KG1 (cell line): ENCODE measurements at places on chromosomes 3 and 15.

- no peak for DNase-seq
Measured at GRCh38 chr3:153680526-153680925, 440.7 kb upstream of the ARHGEF26 start.

DNA sequence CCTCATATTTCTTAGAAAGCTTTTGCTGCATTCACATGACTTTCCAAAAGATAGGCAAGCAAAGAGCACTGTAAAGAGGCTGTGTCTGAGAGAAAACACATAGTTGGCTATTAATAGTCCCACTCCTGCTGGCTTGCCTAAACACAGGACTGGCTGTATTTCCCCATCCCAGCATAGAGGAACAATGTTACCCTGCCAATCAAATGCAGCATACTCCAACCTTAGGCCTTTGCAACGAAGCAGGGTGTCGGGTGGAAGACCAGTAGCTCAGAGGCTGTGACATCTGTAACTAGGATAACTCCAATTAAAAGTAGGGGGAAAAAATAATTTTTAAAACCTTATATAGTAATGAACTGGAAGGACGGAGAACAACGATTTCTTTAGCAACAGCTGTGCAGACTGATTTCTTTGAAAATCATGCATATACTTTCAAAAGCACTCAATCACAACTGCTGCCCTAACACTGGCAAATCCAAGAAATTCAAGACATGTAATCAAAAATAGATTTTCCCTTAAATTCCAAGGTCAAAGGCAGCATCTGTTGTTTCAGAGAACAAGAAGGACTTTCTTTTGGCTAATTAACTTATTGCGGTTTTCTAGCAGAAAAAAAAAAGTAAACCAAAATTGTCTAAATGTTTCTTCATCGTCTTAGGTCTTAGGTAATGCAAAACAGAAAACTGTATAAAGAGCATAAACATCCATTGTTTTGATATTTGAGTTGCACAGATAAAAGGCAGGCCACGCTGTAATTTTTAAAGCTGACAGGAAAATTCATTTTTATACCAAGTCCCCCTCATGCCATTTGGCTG, 139.3 kb downstream of the TNIK start:
- DNase-seq, result no peak

DNA sequence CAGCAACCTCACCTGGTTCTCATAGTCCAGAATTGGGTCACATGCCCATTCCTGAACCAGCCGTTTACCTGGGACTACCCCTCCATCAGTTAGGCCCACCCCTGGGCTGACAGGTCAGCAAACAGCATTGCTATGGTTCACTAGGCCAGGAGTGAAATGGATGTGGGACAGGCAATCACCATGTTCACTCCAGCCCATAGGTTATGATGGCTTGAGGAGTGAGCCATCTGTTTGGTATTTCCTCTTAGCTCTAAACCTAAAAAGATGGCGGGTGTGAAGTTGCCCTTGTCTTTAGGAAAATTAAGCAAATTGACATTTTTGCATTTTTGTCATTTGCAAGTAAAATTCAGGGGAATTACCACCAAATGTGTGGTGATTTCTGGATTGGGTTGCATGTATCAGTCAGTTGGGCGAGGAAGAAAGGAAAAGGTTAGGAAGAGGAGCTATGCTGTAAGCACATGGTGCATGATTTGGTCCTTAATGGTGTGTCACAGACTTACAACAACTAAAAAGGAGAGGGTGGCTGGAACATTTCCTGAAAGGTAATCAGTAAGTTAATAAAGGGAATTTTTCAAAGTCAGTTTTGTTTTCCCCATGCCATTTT, 17.2 kb downstream of the NXPE3 start:
- DNase-seq, result no peak

DNA sequence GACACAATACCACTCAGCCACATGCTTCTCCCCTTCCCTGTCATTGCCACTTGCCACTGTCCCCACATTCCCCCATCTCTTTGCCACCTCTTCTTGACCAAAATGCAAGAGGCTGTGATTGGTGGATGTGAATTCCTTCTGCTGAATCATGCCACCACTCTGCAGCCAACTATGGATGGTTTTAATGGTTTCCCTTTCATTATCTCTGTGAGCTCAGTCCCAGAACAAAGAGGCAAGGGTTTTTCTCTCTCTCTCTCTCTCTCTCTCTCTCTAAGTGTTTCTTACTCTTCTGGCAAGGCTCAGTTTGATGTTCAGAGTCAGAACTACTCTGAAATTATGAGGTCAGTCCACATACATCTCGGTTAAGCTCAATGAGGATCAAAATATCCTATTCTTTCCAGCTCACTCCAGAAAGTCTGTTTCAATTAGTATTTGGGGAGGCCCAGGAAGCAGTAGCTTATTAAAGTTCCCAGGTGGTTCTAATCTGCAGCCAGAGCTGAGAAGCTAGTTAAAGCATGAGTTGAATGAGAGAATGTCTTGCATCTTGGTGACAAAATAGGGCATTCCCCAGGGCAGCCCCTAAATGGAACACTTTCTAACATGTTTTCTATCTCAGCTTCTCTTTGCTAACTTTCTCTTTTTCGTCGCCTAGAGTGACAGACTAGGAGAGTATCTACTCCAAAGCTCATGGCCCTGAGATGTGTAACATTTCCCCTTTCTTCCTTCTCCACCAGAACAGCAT, 8.5 kb upstream of the ILDR1 start:
- DNase-seq, result no peak

DNA sequence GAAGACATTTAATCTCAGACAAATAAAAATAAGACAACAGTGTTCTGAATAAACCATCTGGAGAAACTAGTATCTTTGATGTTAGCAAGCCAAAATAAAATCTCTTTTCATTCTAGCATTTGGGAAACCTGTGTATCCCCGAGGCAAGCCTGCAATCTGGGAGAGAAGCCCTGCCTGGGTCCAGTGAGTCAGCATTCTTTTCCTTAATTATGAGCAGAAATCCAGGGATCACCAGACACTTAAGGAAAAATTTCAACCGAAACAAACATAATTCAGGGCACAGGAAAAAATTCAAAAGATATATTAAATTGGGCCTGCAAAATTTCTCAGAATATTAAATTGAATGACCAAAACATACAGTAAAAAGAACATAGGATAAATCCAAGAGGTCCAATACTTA, 4.2 kb downstream of the NCBP2 start:
- no peak for DNase-seq

GRCh38 chr3:129424185-129424841, 4.1 kb downstream of the EFCAB12 start:
- DNase-seq, result no peak

- no peak for DNase-seq
Measured at GRCh38 chr15:92158426-92158825, 235.3 kb upstream of the ST8SIA2 start.

GRCh38 chr15:90902040-90902839, 862 bp upstream of the MAN2A2 start:
- peak; percentile 71 for DNase-seq

DNA sequence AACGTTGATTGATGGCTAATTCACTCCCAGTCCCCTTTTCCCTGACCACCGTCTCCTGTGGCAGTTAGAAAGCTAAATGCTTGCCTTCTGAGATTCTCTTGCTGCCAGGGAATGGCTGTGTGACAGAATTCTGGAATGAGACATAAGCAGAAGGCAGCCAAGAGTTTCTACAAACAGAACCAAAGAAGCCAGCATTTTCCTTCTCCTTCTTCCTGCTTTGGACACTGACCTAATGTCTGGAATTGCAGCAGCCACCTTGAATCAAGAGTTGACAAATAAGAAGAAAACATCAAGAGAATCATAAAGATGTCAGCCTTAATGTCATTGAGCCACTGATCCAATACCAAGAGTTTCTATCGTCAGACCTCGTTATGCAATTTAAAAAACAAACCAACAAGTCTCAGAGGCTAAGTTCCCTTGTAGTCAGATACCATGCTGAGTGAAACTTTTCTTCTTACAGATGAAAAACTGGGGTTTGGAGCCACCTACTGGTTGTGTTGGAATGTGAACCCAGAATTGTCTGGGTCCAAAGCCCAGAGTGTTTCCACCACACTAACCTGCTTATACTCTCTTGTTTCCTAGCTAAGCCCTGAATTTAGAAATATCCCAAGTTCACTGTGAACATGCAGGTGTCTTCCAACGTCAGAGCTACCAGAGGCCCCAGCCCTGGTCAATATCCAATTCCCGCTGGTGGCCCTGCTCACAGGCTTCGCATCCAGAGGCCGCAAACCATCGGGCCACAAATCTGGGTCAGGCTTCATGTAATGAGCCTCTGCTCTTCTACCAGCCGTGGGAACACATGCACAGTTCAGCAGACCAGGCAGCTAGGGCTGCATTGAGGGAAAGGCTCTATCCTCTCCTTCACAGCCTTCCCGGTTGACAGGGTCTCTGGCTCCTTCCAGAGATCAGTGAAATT, 42.5 kb downstream of the MCF2L2 start:
- DNase-seq, result peak; percentile 40

GRCh38 chr3:134057006-134057653, 27.4 kb upstream of the SLCO2A1 start:
- no peak for DNase-seq

DNA sequence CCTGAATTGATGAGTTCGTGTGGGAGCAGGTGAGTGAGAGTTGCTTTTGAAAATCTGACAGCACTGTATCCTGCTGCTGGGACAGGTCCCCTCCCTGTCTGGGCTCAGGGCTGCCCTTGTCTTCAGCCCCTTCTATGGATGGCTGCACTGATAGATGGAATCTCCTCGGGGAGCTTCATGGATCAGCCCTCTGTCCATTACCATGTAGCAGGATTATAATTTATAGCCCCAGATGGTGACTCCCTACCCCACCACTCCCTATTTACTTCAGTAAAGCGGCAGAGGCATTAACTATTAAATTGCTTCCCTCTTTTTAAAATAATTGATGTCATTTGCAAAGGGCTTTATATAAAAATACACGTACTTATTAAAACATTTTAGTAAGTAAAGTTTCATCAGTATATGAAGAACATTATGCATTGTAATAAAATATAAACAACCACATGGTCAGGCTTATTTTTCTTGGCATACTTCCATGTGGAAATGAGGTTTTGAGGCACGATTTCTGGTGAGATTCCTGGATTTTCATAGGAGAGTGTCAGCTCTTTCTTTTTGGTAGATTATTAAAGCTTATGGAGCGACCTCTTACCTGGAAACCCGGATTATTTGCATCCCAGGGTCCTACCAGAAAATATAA, 38.5 kb downstream of the MAP3K13 start:
- no peak for DNase-seq

DNA sequence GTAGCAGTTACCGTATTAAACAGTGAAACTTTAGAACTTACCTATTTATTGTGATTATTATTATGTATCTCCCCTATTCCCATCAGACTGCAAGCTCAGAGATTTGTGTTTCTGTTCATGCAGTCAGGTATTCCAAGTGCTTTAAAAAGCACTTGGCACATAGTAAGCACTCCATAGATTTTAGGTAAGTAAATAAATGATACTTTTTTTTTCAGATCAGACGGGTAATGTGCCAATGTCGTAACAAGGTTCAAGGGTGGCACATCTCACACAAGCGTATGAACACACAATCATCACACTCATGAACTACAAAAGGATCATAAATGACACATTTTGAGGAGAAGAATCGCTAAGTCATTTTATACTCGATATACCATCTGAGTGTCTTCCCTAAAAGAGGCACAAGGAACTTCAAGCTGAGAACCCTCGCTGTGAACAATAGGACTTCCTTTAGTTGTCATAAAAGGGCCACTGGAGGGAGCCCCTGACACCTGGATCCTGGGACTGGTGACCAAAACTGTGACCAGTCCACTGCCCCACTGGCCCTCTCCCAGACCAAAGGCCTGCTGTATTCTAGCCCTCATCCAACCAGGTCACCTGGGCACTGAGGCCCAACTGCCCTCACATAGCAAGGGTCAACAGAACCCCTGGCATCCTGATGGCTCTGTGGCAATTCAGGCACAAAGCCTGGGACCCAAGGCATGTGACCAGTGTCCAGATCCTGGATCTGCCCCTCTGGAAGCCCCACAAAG, 32.1 kb downstream of the KIF9 start:
- DNase-seq, result no peak

DNA sequence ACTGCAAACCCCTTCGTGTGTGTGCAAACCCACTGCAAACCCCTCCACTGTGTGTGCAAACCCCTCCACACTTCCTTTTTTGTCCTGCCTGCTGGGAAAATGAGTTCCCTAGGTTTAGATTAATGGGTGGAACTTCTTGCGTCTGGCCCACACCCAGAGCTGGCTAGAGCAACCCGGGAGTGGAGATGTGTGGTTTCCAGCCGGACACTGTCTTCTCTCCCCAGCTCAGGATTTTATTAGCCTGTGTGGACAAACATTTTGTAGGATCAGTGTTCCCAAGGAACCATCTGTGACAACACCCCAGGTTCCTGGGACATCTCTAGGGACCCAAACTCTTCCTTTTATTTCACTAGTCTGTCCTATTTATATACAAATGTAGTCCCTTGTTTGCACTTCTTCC, 9.6 kb upstream of the LRRK1 start:
- no peak for DNase-seq

DNA sequence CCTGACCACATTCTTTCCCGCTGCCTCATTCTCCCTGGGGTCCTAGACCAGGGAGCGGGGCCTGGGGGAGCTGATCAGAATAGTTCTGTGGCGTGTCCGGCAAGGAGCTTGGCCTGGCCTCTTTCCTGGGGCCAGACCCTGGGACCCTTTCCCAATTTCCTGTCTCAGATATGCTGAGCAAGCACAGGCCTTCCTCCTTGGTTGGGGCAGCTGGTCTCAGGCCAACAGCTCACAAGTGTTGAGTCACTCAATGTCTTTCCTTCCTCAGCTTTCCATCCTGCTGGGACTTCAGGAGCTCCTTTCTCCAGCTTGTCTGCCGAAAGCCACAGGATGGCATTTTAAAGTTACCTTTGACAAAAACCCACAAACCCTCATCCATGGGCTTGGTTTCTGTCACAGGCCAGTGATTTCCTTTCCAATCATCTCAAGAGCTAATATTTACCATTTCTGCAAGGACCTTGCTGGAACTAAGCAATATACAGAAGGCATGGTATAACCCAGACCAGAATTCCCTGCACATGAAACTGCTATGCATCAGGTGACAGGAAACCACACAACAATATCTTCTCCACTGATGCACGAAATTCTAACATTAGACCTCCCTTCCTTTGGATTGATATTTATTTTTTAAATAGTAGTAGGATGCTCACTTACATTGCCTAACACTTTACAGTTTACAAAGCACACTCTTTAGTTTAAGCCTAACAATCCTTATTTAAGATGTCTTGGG, 19.5 kb upstream of the TIMP4 start:
- no peak for DNase-seq

GRCh38 chr3:4994823-4995499, 15.7 kb downstream of the BHLHE40 start:
- DNase-seq, result no peak

DNA sequence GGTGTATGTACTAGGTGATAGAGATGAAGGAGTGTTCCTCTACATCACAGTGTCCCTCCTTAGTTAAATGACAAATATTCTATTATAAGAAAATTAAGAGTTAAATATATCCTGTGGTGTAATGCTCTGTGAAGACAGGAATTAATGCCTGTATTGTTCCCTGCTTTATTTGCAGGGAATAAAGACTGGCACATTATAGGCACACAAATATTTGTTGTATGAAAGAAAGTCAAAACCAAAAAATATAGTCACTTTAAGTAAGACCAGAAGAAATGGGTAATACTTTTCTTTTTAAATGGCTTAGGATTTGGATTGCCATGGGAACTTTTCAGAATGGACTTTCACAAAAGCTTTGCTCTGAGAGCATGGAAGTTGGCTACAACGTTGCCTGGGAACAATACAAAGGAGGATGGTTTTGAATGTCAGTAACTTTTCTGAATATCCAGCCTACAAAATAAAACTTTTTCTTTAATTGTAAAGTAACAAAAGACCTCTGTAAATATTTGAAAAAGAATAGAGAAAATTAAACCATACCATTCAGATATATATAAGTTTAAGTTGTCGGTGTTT, 158.0 kb upstream of the P2RY1 start:
- no peak for DNase-seq
